ENCODE measurements at places on chromosomes 12 and 14. TPM values are rescaled to one million over a fixed set of nuclear protein-coding genes. Genes with fewer than 3 reads are reported as not detected.

GRCh38 chr14:50792051-50792477 is 38.9 kb downstream of the NIN start:
- H3K4me1 ChIP-seq, result no peaks in the 10 kb centered on the region
- no peak for DNase-seq
- no peaks in the 10 kb centered on the region for H3K36me3 ChIP-seq
- no peak overlapping the region for H3K4me3 ChIP-seq
- H3K27me3 ChIP-seq, result no peaks in the 10 kb centered on the region
- H3K27ac ChIP-seq, result no peak overlapping the region

DNA sequence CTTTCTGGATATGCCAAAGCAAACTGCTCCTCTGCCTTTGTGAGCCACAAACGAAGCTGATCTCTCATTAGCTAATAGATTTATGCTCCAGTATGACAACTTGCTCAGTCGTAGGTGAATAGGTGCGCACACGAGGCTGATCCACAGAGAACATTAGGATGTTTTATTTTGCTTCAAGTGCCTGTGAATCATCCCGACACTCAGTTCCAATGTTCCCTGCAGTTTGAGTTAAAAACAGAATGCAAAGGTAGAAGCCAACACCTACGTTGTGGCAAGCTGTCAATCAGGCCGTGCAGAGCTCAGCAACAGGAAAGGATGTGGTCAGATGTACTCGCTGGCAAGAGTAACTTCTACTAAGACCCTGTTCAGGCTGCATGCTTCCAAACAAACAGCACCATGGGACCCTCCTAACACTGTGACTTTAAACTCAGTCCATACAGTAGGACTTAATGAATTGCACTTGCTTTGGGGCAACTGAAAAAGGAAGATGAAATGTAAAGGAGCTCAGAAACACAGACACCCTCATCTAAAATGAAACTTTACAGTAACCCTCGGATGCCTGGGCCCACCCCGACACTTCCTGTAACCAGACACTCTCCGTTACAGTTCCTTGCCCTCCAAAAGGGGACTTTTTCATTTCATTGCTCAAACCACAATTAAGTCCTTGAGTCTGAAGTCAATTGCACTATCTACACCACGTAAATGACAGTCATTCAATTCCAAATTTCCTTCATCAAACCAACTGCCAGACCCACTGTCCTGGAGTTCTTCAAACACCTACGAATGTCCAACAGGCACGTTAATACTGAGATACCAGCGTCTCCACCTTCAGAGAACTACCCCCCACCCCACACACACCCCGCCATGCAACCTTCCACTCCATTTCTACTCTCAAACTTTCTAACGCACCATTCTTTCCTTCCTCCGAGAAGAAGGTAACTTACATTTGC is 1.6 kb downstream of the CCDC88C start:
- DNase-seq, result no peak
- H3K27me3 ChIP-seq, result no peaks in the 10 kb centered on the region
- H3K36me3 ChIP-seq, result no peaks in the 10 kb centered on the region
- peak overlapping the region; percentile 82 for H3K27ac ChIP-seq
- peaks cover 6% of the 10 kb centered on the region for H3K4me1 ChIP-seq
- peak overlapping the region; percentile 57 for H3K4me3 ChIP-seq

- H3K27me3 ChIP-seq, result no peaks in the 10 kb centered on the region
- peak overlapping the region; percentile 69 for H3K4me3 ChIP-seq
- 0 out of 2 replicates have a peak overlapping the region, but pooled peaks have one; percentile 39 for H3K27ac ChIP-seq
- no peaks in the 10 kb centered on the region for H3K36me3 ChIP-seq
- H3K4me1 ChIP-seq, result peaks cover 4% of the 10 kb centered on the region
- no peak for DNase-seq
These were observed 1.0 kb upstream of the NR4A1 start for GRCh38 chr12:52050116-52050757.

The PPFIBP1 gene
- total RNA-seq, result 88.6 TPM

GRCh38 chr12:16599081-16599480 is 6.9 kb downstream of the LMO3 start:
- H3K36me3 ChIP-seq, result no peaks in the 10 kb centered on the region
- no peak for DNase-seq
- no peaks in the 10 kb centered on the region for H3K27me3 ChIP-seq
- no peak overlapping the region for H3K27ac ChIP-seq

The FERMT2 gene
- 33.3 TPM for total RNA-seq

The IAPP gene
- not detected for total RNA-seq

- no peaks in the 10 kb centered on the region for H3K36me3 ChIP-seq
- peaks cover 16% of the 10 kb centered on the region for H3K4me1 ChIP-seq
- H3K4me3 ChIP-seq, result no peak overlapping the region
- H3K27ac ChIP-seq, result no peak overlapping the region
These were observed 35.6 kb downstream of the CCDC88C start for GRCh38 chr14:91381801-91382670.

DNA sequence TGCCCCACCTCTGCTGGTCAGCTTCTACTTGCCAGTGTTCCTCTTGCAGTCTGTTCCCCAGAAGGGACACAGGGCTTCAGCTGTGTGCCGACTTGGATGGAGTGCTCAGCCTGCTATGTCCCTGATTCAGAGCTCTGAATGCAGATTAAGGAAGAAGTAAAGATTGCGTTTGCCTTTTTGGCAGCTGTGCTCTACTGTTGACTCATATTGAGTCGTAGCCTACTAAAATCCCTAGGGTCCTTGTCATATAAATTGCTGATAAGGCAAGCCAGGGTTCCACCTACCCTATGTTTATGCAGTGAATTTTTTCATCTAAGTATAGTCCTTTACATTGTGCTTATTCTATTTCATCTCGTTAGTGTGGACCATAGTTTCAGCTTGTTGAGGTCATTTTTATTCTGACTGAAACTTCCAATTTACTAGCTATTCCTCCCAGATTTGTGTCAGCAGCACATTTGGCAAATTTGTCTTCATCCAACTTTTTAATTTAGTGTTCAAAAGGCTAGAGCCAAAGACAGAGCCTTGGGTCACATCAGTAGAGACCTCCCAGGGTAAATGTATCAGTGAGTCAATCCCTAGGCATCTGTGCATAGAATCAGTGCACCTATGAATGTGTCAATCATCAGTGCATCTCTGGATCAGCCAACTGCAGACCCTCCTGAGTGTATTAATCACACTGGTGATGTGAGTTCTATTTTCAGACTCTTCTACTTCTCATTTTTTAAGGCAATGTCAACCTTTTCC is 31.9 kb downstream of the CACNA1C start:
- DNase-seq, result no peak
- no peak overlapping the region for H3K4me3 ChIP-seq
- no peaks in the 10 kb centered on the region for H3K36me3 ChIP-seq
- no peaks in the 10 kb centered on the region for H3K4me1 ChIP-seq
- peaks cover 2% of the 10 kb centered on the region for H3K27me3 ChIP-seq

The KRT85 gene
- total RNA-seq, result not detected

- no peaks in the 10 kb centered on the region for H3K27me3 ChIP-seq
- H3K4me1 ChIP-seq, result no peaks in the 10 kb centered on the region
- H3K36me3 ChIP-seq, result no peaks in the 10 kb centered on the region
These were observed 17.6 kb downstream of the SOAT2 start for GRCh38 chr12:53120685-53121525.

DNA sequence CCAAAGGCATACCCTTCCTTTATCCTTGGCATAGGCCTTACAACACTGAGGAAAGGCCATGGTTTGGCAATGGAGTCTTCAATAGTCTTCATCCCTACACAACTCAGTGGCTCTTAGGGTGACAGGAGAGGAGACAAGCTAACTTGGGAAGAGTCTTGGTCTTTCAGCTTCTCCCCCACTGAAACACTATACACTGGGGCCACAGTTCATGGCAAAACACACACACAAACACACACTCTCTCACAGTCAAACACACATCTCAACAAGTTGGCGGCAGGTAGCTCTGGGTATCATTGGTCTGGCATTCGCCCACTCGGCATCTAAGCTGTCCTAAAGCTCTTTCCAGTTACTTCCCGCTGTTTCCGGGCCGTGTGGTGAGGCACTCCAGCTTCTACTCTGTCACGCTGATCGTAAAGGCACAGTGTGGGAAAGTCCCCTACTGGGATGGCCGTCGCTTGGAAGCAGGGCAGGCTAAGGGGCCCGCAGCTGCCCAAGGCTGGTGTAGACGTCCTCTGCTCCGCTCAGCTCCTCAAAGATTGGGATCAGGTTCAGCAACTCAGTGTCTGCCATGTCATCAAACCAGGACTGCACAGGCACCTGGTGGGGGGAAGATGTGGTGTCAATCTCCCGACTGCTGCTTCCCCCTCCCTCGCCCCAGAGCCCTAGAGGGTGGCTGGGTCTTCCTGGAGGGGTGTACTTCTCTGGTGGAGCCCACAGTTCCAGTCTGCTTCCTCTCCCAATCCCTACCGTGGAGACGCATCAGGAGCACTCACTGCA is 4.8 kb upstream of the AVIL start:
- H3K27me3 ChIP-seq, result no peaks in the 10 kb centered on the region
- peaks cover 23% of the 10 kb centered on the region for H3K36me3 ChIP-seq
- H3K27ac ChIP-seq, result no peak overlapping the region
- no peaks in the 10 kb centered on the region for H3K4me1 ChIP-seq
- H3K4me3 ChIP-seq, result no peak overlapping the region
- DNase-seq, result no peak

DNA sequence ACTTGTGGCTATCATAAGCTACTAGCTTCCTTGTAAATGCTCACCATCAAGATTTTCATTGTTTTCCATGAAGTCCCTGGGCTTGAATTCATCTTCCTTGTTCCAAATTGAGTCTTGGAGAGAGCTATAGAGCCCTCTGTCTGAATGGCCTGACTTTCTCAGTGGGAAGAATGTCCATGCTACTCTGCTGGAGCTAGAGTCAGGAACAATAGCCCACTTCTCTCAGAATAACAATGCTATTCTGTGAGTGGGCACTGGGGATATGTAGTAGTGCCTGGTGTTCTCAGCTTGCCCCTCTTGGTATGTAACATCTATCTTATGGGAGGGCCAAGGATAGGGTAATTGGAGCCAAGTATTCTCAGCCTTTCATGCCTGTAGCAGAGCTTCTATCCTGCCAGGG is 127.6 kb upstream of the TRHDE start:
- H3K27me3 ChIP-seq, result 0 out of 2 replicates have a peak, but pooled peaks cover 2% of the 10 kb centered on the region
- no peak overlapping the region for H3K27ac ChIP-seq
- H3K36me3 ChIP-seq, result no peaks in the 10 kb centered on the region
- no peak for DNase-seq
- no peak overlapping the region for H3K4me3 ChIP-seq
- H3K4me1 ChIP-seq, result no peaks in the 10 kb centered on the region

The PTCSC3 gene
- total RNA-seq, result not detected

GRCh38 chr12:109777544-109777943 is 55.7 kb downstream of the TRPV4 start:
- H3K36me3 ChIP-seq, result no peaks in the 10 kb centered on the region
- no peak overlapping the region for H3K27ac ChIP-seq
- no peak for DNase-seq
- H3K4me1 ChIP-seq, result peaks cover 8% of the 10 kb centered on the region

GRCh38 chr14:51533872-51534553 is 117.7 kb upstream of the FRMD6 start:
- no peaks in the 10 kb centered on the region for H3K36me3 ChIP-seq
- peaks cover 14% of the 10 kb centered on the region for H3K4me1 ChIP-seq
- DNase-seq, result no peak
- H3K4me3 ChIP-seq, result no peak overlapping the region

GRCh38 chr12:117805865-117806264 is 162.9 kb downstream of the KSR2 start:
- no peak overlapping the region for H3K27ac ChIP-seq
- no peaks in the 10 kb centered on the region for H3K4me1 ChIP-seq
- H3K4me3 ChIP-seq, result no peak overlapping the region
- H3K27me3 ChIP-seq, result peaks cover 2% of the 10 kb centered on the region

DNA sequence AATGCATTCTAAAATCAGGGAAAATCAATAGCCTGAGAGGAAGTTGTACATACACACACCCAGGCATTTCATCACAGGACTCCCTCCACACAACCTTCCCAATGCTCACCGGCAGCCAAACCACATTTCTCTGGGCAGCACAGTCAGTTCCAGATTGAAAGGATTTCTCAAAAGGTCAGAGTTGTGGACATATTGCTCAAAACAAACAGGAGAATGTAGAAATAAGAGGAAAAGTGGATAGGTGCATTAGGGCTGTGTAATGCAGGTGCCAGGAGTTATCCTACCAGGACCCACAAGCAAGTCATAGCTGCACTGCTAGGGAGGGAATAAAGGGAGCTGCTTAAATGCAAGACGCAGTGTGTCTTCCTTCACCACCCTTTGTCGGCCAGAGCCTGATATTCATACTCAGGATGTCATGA is 62.9 kb downstream of the GCH1 start:
- H3K27ac ChIP-seq, result no peak overlapping the region
- H3K27me3 ChIP-seq, result no peaks in the 10 kb centered on the region
- no peak for DNase-seq

DNA sequence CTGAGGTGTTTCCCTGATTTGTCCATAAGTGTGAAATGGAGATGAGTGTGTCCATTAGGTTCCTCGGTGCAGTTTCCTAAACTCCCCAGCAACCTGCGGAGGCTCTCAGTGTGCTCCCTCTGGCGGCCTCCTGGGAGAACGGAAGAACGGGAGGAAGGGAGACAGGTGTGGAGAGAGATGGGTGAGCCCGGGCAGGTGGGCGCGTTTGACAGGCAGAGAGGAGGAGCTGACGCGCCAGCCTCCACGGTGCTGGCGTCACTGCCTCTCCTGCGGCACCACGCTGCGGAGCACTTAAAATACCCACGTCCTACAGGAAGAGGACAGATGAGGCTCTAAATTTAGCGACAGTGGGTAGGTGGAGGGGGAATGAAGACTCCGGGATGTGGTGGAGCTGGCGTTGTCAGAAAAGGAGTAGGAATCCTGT is 26.8 kb upstream of the PEX5 start:
- H3K4me1 ChIP-seq, result no peaks in the 10 kb centered on the region
- H3K36me3 ChIP-seq, result no peaks in the 10 kb centered on the region
- H3K27me3 ChIP-seq, result no peaks in the 10 kb centered on the region
- H3K4me3 ChIP-seq, result no peak overlapping the region
- DNase-seq, result no peak

The TMPRSS12 gene
- not detected for total RNA-seq

DNA sequence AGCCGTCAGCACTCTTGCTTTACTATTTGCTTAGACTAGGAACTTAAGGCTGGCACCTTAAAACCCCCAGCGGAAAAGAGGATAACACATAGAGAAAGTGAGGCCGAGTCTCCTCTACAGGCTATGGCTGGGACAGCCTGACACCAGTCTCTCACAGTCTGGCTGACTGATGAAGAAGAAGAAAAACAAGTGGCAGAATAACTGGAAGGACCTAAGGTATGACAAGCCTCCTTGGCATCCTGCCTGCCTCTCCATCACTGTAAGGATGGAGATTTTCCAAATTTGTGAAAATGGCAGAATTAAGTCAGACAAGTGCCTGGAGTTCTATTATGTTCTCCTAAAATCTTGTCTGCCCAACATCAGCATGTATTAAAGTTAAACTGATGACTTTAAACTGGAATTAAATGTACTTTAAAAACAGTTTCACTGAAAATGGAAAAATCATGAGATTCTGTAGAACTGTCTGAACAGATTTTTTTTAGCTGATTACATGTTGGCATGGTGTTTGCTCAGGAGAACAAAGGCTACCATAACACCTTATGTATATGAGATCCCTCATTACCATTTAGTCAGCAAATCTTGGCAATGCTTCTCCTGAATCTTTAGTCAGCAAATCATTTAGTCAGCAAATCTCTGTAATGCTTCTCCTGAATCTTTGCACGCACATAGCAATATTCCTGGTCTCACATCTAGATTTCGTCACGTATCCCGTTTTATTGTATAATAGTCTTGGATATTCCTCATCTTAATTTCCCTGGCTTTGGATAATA is 140.3 kb upstream of the AEBP2 start:
- DNase-seq, result no peak
- no peaks in the 10 kb centered on the region for H3K4me1 ChIP-seq
- H3K27me3 ChIP-seq, result no peaks in the 10 kb centered on the region

- DNase-seq, result no peak
- no peaks in the 10 kb centered on the region for H3K27me3 ChIP-seq
- H3K27ac ChIP-seq, result no peak overlapping the region
- H3K4me1 ChIP-seq, result no peaks in the 10 kb centered on the region
These were observed 17.8 kb downstream of the PAPOLA start for GRCh38 chr14:96519970-96520369.
